ENCODE measurements at places on chromosomes 3 and 15.
A peak's percentile ranks its signal among the peaks of the same experiment; 100 is the strongest.

DNA sequence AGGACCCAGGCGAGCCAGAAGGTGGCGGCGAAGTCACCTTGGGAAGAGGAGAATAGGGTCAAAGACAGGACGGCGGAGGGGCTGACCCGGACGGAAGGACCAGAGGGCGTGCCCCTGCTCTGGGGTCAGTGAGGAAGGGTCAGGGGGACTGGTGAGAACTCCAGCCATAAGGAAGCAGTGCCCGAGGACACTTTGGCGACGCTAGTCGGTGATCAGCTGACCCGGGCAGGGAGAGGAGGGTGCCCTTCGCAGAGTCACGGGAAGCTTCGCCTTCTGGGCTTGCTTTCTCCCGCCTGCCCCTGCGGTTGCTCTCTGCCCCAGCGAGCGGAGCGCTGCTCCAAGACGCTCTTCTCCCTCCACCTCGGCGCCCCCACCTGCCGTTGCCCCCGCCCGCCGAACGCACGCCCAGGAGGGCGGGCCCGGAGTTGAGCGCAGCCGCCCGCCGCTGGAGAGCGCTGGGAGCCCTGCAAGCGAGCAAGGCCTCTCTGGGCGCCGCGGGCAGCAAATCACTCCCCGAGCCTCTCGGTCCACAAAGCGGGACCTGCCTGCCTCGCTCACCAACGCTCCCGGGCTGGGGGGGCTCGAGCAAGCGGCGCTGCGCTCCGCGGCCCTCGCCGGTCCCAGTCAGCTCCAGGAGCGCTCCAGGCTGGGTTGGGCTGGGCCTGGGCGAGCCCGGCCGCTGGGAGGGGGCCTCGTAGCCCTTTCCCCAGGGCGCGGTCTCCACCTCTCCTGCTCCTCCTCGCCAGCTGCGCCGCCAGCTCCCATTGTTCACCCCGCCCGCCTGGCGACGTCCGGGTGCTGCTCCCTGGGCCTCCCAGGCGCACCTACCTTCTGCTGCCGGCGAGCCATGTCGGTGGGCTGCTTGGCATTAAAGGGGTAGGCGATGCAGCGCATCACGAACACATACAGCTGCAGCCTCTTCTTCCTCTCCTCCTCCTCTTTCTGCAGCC is 1.2 kb downstream of the CADPS start:
- DNase-seq, result no peak

GRCh38 chr15:65869954-65870871 is 922 bp downstream of the RAB11A start:
- DNase-seq, result peak; percentile 53

DNA sequence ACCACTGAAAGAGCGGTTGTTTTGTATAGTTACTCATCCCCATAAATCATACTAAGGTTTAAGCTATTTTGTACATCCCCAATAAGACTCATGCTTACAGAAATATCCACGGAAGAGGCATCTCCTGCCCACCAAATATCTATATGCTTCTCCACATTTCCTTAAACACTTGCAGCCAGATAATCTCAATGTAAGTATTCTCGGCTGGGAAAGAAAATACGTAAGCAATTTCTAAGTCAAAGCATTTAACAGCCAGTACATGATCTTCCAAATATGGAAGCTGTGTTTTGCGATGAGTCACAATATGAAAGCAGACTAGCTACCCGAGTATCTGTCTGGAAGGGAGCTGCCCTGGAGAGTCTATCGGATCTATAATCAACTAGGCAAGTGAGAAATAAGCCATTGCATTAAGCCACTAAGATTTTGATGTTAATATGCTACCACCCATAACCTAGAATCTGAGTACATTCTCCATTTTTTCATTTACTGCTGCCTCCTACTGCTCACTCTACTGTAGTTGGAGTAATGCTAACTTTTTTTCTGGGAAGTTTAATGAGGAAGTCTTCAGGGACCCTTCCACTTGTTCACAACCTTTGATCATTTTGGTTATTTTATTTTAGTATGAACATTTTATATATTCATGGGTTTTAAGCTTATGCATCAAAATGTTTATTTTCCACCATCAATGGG is 26.9 kb upstream of the ZMAT3 start:
- DNase-seq, result no peak

DNA sequence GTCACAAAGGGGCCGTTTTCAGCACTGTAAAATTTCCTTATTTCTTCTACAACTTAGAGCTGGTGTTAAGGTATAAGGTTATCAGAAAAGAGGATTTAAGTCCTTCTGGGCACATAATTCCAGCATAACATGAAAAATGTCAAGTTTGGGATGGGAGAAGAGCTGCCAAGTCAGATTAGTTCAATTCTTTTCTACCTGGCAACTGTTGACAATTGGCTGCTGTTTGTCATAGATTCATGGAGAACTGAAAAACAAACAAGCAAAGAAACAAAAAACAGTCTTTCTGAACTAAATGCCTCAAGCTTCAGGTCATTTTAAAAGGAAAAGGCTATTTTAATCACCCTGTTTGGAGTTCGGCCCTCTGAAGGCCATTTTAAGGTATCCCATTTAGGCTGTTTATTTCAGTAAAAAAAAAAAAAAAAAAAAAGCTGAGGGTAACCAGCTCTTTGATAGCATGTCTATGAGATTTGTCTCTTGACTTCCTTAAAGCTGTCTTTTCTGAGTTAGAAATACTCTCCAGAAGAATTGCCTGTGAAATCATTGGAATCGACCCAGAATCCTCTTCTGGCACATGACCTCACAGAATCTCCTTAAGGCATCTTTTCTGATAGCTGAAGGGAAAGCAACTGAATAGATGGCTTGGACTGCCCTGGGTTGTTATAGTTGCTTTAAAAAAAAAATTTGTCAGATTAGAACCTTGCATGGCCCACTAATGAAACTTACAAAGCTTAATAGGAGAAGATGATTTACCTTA is 173.3 kb downstream of the SEMA6D start:
- DNase-seq, result no peak

DNA sequence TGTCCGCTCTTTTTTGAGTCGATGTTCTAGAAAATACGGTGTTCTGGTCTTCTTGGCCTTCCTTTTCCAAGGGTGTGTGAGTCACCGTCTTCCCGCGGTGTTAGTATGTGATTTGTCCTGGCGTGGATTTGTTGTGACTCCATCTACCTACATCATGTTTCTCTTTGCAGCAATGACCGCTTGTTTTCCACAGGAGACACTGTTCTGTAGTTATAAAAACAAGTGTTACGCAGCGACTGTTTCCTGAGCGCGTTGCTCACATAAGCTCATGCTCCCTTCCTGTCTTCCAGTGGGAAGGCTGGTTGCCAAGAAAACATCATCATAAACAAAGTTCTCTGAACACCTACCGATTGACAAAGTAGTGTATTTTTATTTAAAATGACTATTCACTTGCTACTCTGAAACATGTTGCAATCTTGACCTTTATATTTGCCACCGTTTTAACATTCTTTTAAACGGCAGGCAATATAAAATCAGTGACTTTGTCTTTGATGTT is 19.0 kb downstream of the USP13 start:
- DNase-seq, result no peak

DNA sequence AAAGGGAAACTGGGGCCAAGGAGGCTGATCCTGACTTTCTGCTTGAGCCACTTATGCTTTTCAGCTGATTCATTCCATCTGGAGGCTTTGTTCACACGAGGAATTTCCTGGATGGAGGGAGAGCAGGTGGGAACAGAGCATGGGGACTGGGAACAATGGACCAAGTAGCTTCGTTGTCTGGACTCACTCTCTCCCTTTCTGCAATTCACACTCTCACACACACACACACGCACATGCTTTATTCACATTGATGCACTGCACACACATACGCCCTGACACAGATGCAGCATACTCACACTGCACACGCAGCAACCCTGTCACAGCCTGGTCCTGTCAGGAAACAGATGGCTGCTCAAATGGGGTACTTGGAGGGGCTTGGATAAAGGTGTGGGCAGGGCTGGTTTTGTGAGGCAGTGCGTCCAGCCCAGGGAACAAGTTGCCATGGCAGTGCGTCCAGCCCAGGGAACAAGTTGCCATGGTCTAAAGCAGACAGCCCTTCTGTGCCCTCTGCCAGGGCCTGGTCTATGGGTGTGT is 19.8 kb upstream of the CHCHD6 start:
- no peak for DNase-seq

DNA sequence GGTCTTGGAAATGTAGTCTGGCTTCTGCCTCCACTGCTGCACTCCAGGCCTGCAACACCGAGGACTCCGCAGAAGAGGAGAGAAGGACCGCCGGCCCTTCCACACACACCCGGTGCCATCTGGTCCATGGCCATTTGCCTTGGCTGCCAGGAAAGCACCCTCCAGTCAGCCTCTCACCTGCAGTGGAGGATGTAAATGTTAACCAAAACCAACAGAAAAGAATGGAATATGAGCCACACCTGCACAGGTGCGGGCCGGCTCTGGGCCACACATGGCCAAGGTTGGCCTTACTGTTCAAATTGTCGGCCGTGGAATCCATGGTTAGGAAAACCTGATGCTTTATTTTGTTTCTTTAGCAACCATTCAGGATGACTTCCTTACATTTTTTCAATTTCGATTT is 178.3 kb upstream of the C2CD4B start:
- no peak for DNase-seq
